ENCODE measurements at places on chromosomes 11 and 22.

- no peak for DNase-seq
Measured at GRCh38 chr11:112880495-112880894, 80.7 kb upstream of the NCAM1 start.

DNA sequence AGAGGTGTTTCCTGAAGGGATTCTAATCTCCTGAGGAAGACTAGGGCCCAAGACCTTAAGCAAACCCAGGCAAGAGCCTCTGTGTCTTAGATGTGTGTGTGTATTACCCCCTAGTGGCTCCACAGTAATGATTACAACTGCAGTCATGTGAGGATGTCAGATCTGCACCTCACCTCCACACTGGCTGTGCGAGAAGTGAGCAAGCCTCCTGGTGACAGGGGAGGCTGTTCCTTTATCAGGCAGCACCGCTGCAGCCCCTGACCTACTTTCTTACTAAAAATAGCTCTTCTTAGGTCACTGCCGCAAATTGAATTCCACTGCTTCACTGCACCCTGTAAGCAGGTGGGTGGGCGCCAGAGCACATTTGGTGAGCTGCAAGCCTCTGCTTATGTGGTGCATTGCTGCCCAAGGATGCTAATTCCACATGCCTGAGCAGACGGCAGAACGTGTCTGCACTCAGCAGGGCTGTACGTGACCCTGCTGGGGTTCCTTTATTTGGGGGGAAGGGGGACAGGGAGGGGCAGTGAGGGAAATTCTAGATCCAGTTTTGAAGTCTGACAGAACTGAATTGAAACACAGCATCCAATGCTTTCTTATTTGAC, 112.4 kb downstream of the KCNC1 start:
- no peak for DNase-seq

GRCh38 chr22:32722441-32722840, 79.1 kb upstream of the TIMP3 start:
- no peak for DNase-seq

GRCh38 chr22:18731075-18731666, 119.5 kb upstream of the RIMBP3 start:
- no peak for DNase-seq

- DNase-seq, result no peak
Measured at GRCh38 chr22:46362934-46363515, 27.5 kb downstream of the TRMU start.

GRCh38 chr22:19723983-19724827, 866 bp downstream of the GP1BB start:
- DNase-seq, result no peak

DNA sequence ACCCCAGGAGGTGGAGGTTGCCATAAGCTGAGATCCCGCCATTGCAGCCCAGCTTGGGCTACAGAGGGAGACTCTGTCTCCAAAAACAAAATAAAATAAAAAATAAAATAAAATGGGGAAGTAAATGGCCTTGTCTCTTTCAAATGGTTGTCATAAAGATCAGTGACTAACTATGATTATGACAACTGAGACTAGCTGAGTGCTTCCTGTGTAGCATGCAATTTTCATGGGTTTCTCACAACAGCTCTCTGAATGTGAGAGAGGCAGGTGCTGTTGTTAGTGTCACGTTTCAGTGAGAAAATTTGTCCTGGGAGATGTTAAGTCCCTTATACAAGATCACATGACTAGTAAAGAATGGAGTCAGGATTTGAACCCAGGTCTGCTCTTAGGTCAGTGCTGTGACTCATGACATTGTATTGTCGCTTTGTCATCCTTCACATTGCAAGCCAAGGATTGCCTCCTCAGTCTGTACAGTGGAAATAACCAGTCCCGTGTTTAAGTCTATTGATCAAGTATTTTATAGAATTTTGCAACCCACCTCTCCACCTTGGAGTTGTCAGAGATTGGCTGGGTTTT, 163.3 kb upstream of the CCDC90B start:
- DNase-seq, result no peak

- DNase-seq, result no peak
Measured at GRCh38 chr11:19803506-19803998, 90.9 kb downstream of the NAV2 start.

GRCh38 chr11:74282914-74283371, 28.5 kb downstream of the P4HA3 start:
- DNase-seq, result no peak

DNA sequence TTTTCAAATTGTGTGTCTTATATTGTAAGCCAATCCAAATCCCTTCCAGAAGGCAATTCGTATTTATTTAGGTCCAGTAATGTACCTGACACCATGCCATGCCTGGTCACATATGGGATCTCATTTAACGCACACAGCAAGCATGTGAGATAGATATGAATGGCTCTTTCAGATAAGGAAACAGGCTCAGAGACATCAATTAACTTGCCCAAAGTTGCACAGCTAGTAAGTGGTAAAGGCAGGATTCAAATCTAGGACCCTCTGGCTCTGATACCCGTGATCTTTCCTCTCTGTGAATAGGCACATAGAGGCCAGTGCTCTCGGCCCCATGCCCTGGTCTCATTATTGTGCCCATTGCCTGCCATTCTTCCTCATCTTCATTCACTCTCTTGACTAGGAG, 34.3 kb downstream of the KCNJ4 start:
- no peak for DNase-seq

DNA sequence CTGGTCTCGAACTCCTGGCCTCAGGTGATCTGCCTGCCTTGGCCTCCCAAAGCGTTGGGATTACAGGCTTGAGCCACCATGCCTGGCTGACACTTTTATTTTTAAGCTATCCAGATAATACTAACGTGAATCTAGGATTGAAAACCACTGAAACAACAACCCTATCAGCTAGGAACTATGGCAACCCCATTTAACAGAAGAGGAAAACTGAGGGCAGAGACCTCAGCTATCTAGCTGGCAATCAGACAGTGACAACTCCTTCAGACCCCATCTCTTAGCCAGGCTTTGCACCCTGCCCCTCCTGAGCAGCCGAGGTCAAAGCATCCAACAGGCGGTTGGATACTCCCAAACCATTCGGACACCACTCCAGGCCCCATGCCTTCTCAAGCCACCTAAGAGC, 14.1 kb downstream of the ABTB2 start:
- no peak for DNase-seq

DNA sequence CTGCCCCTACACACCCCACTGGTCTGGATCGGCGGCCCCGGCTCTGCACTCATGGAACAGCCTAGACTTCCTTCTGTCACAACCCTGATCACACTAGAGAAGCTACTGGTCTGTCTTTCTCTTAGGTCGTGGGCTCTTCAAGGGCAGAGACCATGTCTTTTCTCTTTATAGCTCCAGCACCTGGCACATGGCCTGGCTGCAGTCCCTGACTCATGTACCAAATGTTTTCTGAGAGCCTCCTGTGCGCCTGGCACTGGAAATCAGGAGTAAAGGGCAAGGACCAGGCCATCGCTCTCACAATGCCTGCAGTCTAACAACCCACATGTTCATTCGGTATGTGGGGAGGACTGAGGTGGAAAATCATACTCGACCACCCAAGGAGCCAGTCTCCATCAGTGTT, 7.5 kb downstream of the ASCC2 start:
- no peak for DNase-seq

GRCh38 chr11:122430490-122430889, 225.0 kb upstream of the UBASH3B start:
- DNase-seq, result no peak

- no peak for DNase-seq
Measured at GRCh38 chr22:46444390-46444854, 93.0 kb downstream of the CELSR1 start.

DNA sequence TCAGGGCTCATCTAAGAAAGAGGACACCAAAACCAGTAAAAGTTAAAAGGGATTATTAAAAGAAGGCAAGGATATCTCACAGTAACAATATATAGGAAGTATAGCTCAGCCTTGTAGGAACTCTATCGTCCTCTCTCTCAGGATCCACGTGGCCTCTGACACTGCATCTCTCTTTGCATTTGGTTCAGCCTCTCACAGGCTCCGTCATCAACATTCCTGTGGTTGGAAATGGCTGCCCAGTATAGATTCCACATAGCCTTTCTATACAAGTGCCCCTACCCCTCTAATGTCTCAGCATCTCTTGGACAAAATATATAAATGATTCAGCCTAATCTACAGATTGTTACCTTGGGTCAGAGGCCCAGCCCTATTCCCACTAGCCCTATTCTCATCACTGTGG, 101.3 kb upstream of the DBX1 start:
- DNase-seq, result no peak

DNA sequence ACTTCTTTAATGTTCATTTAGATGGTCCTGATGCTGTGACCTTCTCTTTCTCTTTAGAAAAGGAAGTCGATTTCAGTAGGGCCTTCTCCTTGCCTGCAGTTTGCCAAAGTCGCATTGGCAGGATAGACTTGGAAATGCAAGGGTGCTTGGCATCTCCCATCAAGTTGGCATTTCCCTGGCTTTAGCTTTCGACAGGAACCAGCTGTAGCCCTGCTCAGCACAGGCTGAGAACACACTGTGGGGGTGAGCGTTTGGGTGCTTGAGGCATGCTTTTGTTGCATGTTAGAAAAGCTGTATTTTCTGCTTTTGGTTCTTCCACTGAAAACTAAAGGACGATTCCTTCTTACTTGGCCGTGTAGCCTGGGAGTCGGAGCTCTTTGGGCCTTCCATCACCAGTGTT, 37.7 kb downstream of the LDLRAD3 start:
- DNase-seq, result no peak

- no peak for DNase-seq
Measured at GRCh38 chr11:114180301-114181055, 115.7 kb upstream of the NNMT start.

DNA sequence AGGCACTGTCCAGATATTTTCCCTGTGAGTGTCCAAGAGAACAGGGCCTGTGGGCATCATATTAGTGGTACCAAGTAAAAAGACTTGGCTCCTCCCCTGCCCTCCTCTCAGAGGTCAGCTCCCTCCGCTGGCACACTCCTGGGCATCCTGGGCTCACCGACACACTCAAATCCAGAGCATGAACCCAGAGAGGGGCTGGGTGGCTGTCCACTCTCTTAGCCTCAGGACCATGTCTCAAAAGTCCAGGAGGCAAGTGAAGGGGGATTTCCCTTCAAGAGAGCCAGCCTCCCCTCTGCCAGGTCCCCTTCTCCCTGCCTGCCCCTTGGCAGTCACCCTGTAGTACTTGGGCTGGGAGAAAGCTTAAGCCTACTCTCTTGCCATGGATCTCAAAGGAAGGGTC, 10.3 kb downstream of the BCL9L start:
- no peak for DNase-seq

DNA sequence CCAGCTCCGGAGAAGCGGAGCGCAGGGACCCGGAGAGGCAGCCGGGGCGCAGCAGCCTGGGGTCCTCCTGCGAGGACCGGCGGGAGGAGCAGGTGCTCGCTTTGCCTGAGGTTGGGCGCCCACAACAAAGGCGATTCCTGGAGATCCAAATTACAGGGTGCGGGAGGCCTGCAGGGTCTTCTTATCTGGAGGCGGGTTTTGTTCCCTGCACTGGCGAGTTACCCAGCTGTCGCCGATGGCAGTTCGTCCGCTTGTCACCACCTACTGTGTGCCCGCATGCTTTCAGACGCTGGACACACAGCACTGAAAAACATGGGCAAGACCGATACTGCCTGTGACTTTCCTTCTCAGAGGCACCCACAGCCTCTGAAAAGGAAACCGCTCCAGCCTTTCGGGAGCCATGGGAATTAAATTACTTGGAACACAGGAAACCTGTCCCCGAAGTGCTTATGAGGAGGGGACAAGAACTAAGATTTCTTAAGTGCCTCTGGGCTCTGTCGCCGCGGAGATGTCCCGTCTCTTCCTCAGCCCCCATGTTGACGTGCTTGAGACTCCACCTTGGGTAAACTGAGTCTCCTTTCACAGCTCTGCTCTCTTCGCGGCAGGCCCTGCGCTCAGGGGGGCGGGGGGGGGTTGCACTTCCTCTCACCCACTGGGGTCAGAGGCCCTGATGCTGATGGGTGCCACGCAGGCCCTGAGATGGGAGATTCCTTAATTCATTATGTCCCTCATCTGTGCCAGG, 1.3 kb upstream of the ZFTA start:
- DNase-seq, result no peak

- DNase-seq, result no peak
Measured at GRCh38 chr11:95341221-95341620, 110.2 kb upstream of the SESN3 start.

DNA sequence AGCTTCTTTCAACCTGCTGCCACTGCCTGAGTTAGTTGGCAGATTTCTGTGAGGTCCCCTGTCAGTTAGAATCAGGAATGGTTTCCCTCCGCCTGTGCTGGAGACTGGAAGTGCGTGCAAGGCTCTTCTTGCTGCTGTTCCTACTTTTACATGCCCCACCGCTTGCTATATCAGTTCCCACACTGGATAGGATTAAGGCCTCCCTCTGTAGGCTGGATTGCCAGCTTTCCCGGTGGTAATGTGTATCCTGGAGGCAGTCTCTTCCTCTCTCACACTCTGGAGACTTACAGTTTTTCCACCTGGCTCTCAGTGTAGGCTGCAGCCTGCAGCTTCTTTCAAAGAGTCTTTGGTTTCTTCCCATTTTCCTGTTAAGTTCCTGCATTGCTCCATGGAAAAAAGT, 66.5 kb downstream of the ARHGAP42 start:
- no peak for DNase-seq

DNA sequence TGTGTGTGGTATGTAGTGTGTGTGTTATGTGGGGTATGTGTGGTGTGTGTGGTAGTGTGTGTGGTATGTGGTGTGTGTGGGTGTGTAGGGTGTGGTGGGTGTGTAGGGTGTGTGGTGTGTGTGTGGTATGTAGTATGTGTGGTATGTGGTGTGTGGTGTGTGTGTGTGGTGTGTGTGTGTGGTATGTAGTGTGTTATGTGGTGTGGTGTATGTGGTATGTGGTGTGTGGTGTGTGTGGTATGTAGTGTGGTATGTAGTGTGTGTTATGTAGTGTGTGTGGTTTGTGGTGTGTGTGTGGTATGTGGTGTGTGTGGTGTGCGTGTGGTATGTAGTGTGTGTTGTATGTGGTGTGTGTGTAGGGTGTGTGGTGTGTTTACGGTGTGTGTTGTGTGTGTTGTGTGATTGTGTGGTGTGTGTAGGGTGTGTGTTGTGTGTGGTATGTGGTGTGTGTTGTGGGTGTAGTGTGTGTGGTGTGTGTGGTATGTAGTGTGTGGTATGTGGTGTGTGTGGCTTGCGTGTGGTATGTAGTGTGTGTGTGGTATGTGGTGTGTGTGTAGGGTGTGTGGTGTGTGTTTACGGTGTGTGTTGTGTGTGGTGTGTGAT, 4.2 kb upstream of the PPP6R2 start:
- no peak for DNase-seq

DNA sequence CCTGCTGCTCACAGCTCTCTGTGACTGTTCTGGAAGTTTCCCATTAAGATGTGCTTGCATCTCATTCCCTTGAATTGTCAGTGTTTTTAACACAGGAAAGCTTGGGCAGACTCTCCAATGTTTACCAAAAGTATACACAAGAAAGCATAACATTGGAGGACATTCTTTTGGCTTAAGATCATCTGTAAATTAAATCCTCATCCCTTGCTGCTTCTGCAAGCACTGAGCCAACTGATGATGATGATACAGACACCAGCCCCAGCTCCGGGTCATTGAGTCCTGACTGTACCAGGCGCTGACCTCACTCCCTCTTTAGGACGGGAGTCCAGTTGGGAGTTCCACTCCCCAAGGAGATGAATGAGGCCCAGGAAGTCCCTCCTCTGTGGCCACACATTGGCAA, 23.8 kb downstream of the CD82 start:
- DNase-seq, result no peak

GRCh38 chr11:46972343-46972742, 35.8 kb downstream of the CSTPP1 start:
- DNase-seq, result no peak
